ENCODE measurements at places on chromosomes 3 and 15.

GRCh38 chr15:25469377-25469776, 30.6 kb upstream of the UBE3A start:
- no peak for DNase-seq

- no peak for DNase-seq
Measured at GRCh38 chr3:130894130-130894985, 474 bp downstream of the ATP2C1 start.

- no peak for DNase-seq
Measured at GRCh38 chr3:19455546-19455945, 307.2 kb downstream of the KCNH8 start.

GRCh38 chr15:24054547-24055245, 367.6 kb upstream of the NDN start:
- no peak for DNase-seq

GRCh38 chr3:130117933-130118332, 36.3 kb downstream of the ALG1L2 start:
- no peak for DNase-seq

DNA sequence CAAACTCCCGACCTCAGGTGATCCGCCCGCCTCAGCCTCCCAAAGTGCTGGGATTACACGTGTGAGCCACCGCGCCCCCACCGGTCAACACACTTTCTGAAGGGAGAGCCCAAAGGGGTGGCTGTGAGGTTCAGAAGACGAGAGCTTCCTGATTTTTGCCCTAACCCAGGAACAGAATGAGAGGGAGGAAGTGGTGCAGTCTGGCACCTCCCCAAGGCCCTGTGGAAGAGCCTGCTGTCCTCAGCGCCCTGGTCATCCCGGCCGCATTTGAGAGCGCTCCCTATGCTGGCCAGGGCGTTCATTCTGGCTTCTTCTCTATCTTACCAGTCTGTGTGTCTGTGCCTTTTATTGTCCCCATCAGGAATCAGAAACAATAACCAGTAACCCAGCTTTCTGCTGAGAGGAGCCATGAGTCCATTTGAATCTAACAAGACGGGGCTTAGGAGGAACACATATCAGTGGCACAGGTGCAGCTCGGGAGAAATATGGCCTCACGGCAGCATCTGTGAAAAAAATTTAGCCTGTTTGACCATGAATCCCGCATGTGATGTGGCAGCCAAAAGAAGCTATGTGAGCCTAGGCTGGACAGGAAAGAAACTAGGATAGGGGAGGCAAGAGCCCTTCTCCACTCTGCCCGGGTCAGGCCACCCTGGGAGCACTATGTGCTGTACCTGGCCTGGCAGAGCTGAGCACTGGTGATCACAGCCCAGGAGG, 12.9 kb downstream of the BDH1 start:
- DNase-seq = no peak

DNA sequence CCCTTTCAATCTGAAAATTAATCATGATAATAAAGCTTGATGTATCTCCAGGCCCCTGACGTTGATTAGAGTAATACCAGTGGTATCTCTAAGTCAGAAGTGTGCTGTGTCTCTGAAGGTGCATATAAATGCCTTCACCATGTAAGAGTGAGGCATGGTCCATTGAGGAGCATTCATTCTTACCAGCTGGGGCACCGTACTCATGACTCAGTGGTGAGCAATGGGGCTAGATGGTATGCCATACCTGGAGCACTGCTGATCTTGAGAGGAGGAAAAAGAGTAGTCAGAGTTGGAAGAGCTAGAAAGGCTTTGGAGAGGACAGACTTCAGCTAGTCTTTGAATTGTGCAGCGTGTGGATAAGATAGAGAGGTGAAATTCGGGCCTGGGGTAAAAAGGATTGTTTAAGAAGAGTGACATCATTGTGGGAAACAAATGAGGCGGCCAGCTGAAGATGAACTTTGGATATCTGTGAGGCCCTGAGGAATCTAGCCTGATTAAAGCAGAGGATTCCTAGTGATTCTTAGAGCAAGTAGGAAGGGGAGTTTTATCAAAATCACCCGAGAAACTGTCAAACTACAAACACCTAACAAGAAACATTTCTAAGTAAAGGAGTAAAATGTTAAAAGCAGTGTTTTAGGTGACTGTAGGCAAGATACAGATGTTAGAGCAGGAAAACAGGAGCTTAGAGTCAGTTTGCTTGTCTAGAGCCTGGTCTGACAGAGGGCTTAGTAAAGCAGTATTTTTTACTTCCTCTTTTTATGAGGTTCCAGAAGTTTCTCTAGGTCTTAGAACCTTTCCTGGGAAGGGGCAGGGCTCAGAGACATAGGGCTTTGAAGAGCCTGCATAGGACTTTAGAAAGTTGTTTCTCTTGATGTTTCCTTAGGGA, 13.6 kb downstream of the TMOD3 start:
- no peak for DNase-seq

- DNase-seq = no peak
Measured at GRCh38 chr3:67076607-67077006, 78.5 kb downstream of the KBTBD8 start.

GRCh38 chr3:152087153-152087552, 181.6 kb upstream of the MBNL1 start:
- no peak for DNase-seq

DNA sequence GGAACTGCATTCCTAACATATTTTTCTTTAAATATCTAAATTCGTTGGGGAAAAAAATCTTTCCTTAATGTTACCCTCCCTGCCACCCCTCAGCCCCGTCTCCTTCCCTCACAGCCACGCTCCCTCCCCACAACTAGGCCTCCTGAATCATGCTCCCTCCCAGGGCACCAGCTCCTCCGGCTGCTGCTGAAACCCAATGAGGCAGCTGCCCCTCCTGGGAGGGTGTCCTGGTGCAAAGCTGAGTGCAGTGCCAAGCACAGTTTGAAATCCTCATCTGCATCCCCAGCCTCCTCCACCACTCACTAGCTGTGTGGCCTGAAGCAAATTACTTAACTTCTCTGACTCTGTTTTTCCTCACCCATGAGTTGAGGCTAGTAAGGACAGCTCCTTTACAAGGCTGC, 2.7 kb upstream of the NR2E3 start:
- DNase-seq = no peak

DNA sequence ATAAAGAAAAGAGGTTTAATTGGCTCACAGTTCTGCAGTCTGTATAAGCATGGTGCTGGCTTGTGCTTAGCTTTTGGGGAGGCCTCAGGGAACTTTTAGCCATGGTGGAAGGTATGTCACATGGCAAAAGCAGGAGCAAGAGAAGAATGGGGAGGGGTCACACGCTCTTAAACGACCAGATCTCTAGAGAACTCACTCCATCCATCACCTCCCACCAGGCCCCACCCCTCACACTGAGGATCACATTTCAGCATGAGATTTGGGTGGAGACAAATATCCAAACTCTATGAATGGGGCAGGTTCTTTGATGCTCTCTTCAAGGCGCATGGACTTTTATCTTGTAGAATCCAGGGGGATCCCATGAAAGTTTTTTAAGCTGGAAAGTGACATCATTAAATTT, 75.7 kb downstream of the ITPR1 start:
- no peak for DNase-seq

Data from BJ (cell line).